ENCODE measurements at places on chromosomes 4 and X.

- DNase-seq, result peak; percentile 81
Measured at GRCh38 chr4:972651-973424, 531 bp downstream of the DGKQ start.

GRCh38 chr4:184750926-184751584 lies 17.2 kb upstream of the CENPU start:
- no peak for DNase-seq

DNA sequence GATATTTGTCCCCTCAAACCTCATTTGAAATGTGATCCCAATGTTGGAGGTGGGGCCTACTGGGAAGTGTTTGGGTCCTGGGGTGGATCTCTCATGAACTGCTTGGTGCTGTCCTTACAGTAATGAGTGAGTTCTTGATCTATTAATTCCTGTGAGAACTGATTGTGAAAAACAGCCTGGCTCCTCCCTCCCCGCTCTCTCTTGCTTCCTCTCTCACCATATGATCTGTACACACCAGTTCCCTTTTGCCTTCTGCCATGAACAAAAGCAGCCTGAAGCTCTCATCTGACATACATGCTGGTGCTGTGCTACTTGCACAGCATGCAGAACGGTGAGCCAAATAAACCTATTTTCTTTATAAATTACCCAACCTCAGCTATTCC lies 11.2 kb upstream of the YIPF7 start:
- no peak for DNase-seq

DNA sequence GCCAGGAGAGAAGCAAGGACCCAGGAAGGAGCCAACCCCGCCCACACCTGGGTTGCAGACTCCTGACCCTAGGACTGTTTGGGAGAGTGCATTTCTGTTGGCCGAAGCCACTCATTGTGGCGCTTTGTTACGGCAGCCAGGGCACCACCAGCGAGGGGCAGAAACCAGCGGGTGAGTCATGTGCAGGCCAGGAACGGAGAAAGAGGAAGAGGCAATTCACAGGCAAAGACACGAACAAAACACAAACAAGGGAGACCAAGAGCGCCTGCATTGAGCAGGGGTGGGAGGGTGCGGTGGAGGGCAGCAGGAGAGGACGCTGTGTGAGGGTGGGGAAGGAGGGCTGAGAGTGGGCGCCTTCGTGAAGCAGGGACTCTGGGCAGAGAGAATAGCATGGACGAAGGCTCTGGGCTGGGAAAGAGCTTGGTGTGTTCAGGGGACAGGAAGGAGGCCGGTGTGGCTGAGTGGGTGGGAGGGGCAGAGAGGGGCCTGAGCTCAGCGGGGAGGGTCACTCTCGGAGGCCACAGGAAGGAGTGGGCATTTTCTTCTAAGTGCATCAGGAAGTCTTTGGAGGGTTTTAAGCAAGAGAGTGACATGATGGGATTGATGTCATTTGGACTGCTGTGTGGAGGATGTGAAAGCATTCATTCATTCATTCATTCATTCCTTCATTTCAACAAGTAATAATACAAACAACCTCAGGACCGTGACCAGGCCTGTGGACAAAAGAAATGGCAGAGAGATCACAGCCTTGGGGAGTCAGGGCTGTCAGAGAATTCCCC lies 12.2 kb upstream of the WFS1 start:
- DNase-seq, result peak; percentile 86

GRCh38 chrX:99705701-99706100 lies 704.4 kb downstream of the PCDH19 start:
- no peak for DNase-seq

DNA sequence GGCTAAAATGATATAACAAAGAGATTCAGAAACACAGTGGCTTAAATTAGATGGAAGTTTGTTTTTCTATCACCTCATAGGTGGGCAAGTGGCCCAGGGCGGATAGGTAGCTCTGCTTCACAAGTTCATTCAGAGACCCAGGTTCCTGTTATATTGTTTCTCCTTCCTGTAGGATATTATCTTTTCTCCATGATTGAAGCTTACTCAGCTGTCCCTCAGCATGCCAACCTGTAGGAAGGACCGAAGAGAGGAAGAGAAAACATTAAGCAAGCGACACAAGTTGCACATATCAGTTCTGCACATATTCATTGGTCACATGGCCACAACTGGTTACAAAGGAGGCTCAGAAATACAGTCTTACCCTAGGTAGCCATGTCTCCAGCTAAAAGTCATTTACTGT lies 6.9 kb downstream of the KLHL5 start:
- DNase-seq, result no peak

DNA sequence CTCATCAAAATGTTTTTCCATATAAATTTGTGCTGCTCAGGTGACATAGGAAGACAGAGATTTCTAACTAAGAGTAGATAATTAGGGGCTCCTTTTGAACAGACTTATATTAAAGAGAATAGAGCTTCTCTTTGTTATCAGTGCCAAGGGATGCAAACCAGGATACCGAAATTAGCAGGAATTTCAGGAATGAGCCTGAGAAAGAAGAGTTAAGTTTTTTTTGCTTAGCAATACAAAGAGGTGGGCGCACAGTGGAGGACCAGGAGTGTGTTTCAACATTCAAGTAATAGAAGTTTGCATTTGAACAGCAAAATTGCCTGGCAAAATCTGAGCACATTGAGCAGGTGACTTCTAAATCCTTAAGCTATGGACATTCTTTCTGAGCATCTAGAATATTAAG lies 541.3 kb downstream of the GBA3 start:
- DNase-seq, result no peak

DNA sequence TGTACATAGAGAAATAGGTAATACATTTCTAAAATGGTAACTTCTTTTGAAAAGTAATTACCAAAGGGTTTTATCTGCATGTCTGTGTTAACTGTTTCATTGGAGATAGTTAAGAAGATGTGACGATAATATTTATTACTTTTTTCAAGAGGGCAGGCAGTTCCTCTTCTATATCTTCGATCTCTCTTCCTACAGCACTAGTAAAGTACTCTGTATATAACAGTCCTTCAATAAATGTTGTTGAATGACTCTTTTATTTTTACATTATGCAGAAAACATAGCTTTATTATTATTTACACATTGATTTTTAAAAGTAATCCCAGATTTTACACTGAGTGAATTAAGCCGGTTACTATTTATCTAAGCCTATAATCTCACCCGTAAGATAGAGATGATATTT lies 51.8 kb downstream of the TMPRSS11E start:
- DNase-seq, result no peak

GRCh38 chr4:100162027-100162685 lies 28.1 kb downstream of the DDIT4L start:
- no peak for DNase-seq

DNA sequence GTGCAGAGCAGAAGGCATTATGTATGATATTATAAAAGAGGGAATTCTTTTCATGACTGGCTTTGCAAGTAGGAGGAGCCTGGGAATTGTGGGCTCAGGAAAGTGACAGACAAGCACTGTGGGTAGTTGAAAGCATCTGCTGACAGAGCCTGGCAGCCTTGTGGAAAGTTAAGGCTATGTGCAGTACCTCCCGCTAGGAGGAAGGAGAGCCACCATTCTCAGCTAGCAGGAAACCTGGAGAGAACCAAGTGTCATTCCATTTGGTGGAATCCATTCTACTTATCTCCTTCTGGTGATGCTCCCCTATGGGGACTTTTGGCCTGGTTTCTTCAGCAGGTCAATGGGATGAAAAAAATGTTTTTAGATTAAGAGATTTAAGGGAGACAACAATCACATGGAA lies 81.8 kb downstream of the ASB9 start:
- DNase-seq, result peak; percentile 55

- no peak for DNase-seq
Measured at GRCh38 chr4:169327951-169328350, 57.2 kb upstream of the SH3RF1 start.

GRCh38 chr4:1778642-1779392 lies 14.3 kb upstream of the FGFR3 start:
- no peak for DNase-seq

GRCh38 chr4:21749924-21750323 lies 198.6 kb downstream of the KCNIP4 start:
- DNase-seq, result no peak

DNA sequence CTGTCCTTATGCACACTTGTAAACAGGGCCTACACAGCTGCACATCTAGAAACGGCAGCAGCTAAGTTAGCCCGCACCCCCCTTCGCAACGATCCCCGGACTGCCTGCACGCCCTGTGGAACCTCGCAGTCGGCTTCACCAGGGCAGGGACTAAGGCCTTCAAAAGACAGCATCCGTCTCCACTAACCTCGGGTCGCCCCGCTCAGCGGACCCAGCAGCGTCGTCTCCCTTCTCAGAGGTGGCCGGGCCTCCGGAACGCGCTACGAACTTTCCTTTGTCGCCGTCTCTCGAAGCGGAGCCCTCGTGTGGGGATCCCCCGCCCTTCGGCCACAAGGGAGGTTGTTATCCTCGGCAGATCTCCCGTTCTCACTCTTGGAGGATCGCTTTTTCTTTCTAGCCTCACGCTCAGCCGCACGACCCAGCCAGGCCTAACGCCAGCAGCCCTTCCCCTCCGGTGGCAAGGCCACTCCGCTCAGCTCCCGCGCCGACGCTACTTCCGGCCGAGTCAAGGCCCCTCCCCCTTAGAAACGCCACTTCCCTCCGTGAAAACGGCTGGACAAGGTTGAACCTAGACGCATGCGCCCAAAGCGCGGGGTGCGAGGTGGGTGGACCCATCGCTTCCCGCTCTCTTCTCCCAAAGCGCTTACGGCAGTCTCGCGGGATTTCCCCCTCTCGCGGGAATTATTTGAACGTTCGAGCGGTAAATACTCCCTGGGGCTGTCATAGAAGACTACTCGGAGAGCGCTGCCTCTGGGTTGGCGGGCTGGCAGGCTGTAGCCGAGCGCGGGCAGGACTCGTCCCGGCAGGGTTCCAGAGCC lies at the start of the genes DCAF16 and NCAPG:
DCAF16 (minus strand) TSS at position 498 of the 818 bp plus-strand sequence. CDS start 6,616 bp downstream, outside the sequence.
NCAPG (plus strand) TSS at position 720 of the 818 bp plus-strand sequence. CDS start 99 bp downstream, outside the sequence.
- peak; percentile 99 for DNase-seq

- DNase-seq, result no peak
Measured at GRCh38 chrX:131955099-131955777, 67.9 kb upstream of the STK26 start.

DNA sequence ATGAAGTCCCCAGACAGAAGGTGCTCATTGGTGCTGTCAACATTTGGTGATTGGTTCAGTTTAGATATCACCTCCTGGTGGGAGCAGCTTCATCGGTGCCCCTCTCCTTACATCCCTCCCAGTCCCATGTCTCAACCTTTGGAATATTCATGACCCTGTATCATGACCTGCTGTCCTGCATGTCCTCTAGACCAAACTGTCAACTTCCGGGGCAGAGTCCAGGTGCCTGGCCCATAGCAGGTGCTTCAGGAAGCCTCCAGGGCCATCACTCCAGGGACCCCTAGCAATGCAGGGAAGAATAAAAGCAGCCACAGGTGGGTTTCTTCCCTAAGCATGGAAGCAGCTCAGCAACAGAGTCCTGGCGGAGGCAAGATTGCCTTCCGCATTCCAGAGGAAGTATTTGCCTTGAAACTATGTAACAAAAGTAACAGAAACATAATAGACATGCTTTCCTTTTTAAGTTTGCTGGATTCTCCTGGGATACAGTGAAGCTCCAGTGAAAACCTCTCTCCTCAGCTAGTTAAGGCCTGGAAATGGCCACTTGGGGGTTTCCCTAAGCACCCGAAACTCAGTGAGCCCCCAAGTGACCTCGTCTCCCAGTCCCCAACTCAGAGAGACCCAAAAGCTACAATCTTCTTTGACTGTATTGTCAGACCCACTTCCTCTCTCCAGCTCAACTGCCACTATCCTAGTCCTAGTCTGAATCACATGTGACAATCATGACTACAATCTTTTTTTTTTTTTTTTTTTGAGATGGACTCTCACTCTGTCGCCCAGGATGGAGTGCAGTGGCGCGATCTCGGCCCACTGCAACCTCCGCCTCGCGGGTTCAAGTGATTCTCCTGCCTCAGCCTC lies 1.3 kb upstream of the ATP6AP1 start:
- DNase-seq, result no peak

- DNase-seq, result no peak
Measured at GRCh38 chr4:7323872-7324650, 110.7 kb downstream of the PSAPL1 start.

DNA sequence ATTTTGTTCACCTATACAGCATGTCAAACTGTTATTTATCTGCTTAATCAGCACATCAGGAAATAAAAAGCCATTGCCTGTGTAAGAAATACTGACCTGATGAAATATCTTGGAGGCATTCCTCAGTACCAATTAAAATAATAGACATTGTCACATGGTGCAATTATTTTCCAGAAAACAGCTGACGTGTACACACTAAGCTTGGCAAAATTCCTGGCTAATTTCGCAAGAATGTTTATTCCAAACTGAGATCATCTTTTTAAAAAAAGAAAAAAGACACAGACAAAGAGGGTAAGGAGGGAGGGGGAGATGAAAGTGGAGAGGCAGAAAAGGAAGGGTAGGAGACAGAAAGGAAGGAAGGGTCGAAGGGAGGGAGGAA lies 61.9 kb upstream of the NFKB1 start:
- DNase-seq, result no peak

- DNase-seq, result peak; percentile 70
Measured at GRCh38 chrX:2188330-2188792, 312.4 kb downstream of the DHRSX start.

DNA sequence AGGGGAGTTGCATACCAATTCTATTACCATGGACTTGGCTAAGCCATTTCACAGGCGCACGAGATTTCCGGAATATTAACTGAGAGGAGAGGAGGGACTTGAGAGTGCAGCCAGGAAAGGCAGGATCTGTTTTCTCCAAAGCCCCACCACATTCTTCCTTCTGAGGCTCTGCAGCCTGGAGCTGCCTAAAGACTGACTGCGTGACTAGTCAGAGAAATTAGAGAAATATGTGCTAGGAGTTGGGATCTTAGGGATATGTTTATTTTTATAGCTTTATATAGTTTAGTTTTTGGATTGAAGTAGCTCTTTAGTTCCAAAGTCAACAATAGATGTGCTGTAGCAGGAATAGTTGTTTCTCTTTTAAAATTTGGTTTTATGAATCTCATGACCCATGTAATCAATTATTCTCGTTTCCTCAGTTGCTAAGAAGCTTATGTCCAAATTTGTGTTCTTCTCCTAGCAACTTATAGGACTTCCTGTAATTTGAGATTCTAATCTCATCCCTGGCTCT lies 300.1 kb upstream of the DDX53 start:
- DNase-seq, result no peak

- DNase-seq, result no peak
Measured at GRCh38 chr4:151618858-151619257, 141.9 kb downstream of the GATB start.
